ENCODE measurements at places on chromosomes 16 and 17.

- no peak for DNase-seq
These were observed 29.8 kb upstream of the CCDC182 start for GRCh38 chr17:57774872-57775271.

DNA sequence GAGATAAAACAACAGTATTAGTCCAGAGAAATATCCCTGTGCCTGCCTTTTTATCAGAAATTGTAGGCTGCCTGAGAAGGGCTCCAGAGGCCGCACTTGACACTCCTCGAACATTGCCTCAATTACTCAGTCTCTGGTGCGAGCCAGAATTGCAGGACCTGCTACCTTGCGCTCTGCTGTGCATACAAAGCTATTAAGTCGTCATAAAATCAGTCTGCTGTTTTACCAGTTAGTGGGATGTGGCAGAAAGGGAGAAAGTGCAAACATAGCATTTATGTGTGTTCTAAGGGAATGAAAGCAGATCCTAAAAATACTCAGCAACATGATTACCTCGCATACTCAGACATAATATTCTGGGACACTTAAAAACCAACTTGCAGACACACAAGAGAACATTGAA, 70.6 kb downstream of the TMC6 start:
- DNase-seq: no peak

- peak; percentile 49 for DNase-seq
These were observed 355.3 kb downstream of the TOX3 start for GRCh38 chr16:52191531-52192134.

- DNase-seq: no peak
These were observed 76.9 kb downstream of the CYB561 start for GRCh38 chr17:63369233-63369632.

- DNase-seq: no peak
These were observed 29.0 kb downstream of the SMYD4 start for GRCh38 chr17:1800712-1801111.

- no peak for DNase-seq
These were observed 99.0 kb downstream of the PRKCA start for GRCh38 chr17:66401364-66401763.

DNA sequence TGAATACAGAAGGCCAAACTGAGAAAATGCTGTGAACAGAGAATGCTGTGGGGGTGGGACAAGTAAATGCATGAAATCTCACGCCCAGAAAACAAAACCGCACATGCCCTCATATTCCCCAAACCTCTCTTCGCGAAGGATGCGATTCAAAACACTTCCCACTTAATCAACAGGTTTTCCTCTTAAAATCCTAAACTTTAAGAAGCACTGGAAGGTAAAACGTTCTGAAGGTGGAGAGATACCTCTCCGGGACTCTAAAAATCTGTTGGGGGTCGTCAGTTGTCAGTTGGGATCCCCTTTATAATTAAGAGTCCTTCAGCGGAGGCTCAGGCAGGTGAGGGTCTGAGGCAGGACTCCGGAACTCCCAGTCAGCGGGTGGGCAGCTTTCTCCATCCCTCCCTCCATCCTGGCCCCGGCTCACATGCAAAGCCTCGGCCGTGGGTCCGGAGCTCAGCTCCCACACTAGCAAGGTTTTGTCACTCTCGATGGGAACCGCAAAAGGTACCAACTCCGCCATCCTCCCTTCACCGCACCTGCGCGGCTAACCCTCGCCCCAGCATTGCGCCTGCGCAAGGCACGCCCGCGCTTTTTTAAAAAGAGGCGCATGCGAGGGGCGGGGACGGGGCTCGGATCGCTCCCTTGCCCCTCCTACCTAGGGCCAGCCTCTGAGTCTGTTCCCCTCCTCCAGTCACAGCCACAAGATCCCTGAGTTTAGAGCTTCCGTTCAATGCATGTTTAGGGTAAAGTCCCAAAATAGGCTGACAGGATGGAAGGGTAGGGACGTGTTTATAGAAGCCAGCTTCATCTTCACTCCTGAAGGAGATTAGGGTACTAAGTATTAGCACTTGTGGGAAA, at the start of gene RDM1:
TSS of gene RDM1 (minus strand) at position 563 of the 855 bp plus-strand sequence. CDS start at position 517, 46 bp downstream.
- DNase-seq: peak; percentile 78

DNA sequence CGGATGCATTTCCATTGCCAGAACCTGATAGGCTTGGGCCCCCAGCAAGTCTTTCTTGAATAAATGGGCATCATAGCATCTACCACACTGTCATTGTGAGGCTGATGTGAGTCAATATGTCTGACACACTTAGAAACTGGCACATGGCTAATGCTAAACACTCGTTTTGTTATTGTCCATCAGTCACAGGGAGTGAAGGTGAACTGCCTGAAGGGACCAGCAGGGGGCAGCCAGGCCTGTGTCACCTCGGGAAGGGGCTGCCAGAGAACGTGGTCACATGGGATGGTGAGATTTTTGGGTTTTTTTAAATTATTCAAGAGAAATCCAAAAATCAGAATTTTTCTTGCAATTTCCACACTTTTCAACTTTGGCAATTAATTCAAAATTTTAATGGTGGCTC, 831 bp upstream of the RCVRN start:
- peak; percentile 48 for DNase-seq

GRCh38 chr17:863880-864279, 81.7 kb downstream of the MRM3 start:
- no peak for DNase-seq

DNA sequence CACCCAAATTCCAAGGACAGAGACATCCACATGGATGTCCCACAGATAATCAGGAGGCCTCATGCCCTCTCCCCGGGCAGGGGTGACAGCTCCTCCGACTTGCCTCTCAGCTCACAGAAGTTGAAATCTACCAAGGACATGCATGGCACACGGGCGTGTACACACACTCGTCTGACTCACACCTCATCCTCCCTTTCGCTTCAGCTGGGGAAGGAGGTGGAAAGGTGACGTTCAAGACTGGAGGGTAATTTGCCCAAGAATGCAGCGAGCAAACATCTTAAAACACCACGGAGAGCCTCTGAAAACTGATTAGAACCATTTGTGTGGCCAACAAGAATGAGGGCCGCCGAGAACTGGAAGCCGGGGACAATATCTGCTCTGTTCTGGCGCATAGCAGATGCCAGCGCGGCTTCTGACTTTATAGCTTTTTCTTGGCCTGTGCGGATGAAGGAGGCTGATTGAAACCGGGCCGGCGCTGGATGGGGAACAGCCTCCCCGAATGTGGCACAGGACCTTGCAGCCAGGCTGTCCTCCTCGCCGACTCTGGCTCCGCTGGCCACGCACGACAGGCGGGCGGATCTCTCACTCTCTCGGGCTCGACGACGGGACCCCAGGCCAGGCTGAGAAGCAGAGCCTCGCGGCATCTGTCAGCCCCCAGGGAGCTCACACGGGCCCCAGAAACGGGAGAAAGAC, 100.9 kb downstream of the C16orf95 start:
- no peak for DNase-seq

- no peak for DNase-seq
These were observed 2.0 kb downstream of the WFIKKN2 start for GRCh38 chr17:50837286-50837979.

GRCh38 chr17:65568918-65569317, 7.5 kb upstream of the AXIN2 start:
- no peak for DNase-seq

DNA sequence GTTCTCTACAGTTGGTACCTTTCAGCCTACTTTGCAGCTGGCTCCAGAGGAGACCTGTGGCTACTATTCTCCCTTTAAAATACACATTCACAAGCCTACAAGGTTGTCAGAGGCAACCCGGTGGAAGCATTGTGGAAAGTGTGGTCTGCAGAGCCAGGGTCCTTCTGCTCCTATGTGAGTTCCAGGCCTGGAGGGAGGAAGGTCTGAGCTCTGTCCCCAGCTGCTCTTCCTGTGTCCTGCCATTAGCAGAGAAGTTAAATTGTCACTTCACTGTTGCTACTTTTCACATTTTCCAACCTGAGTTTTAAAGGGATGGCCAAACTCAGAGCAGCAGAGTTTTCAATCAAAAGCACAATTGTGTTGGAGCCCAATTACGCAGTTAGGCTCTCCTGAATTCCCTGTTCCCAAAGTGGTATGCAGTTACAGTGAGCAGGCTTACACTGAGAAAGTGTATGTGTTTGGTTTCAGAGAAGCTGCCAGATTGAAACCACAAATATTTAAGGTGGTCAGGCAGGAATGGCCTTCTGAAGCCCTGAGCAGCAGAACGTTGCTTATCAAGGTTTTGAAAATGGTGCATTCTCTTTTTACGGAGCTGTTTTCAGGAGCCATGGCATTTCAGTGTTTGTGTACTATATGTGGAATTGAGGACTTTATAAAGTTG, 25.0 kb downstream of the MAP3K3 start:
- DNase-seq: no peak

All from DND-41 (cell line).